ENCODE measurements at places on chromosomes 16 and 17.

DNA sequence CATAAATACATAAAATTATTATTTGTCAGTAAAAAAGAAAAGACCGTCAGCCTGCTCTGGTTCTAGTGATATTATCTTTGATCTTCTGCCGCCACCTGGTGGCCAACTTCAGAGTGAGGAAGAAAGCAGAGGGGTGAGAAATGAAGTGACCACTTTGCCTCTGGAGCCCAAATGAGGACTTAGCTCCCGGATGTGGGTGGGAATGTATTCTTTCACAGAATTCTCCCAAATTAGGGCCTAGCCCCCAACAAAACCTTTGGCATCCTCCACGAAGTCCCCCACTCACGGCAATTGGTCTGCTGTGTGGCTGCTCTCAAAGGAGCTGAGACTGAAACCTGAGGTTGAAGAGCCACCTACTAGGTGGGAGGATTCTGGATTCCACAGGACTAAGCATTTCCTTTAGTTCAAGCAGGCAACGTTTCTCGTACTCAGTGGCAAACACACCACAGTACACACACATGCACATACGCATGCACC, 4.9 kb upstream of the ZNF267 start:
- DNase-seq: peak; percentile 61

DNA sequence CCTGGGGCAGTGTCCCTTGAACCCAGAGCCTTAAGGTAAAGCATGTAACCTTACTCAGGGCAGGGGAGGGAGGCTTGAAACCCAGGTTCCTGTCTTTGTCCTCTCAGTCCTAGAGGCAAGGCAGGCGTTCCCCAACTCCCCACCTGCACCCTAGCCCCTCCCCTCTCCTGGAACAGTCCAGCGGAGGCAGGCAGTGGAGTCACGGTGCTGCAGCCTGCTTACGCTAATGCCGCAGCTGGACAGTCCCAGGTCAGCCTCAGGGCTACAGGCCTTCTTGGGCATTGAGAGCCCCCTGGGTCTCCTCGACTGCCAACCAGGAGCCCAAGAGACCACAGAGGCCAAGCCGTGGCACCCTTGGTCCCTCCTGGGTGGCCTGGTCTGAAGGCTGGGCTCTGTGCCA, 6.8 kb upstream of the CD300A start:
- no peak for DNase-seq

GRCh38 chr16:77328274-77328673, 106.6 kb downstream of the ADAMTS18 start:
- no peak for DNase-seq

GRCh38 chr16:191831-192230, 11.6 kb downstream of the HBQ1 start:
- no peak for DNase-seq

GRCh38 chr17:50916026-50916707, 50.0 kb upstream of the TOB1 start:
- no peak for DNase-seq

- DNase-seq: no peak
Observed at GRCh38 chr16:64667334-64667877, 454.5 kb downstream of the CDH11 start.

DNA sequence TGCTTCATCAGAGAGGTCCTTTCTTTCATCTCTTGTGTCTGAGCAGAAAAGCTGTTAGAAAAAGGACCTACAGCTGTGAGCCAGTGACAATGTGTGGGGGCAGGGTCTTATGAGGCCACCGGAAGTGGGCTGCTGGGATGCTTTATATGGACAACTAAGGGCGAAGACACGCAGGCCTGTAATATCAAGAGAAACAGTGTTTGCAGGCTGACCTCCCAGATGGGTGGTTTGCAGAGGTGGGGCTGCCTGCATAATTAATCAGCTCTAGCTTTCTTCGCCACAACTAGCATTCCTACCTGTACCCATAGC, 30.4 kb upstream of the SALL1 start:
- peak; percentile 83 for DNase-seq

GRCh38 chr16:23867566-23867965, 31.8 kb downstream of the PRKCB start:
- no peak for DNase-seq

DNA sequence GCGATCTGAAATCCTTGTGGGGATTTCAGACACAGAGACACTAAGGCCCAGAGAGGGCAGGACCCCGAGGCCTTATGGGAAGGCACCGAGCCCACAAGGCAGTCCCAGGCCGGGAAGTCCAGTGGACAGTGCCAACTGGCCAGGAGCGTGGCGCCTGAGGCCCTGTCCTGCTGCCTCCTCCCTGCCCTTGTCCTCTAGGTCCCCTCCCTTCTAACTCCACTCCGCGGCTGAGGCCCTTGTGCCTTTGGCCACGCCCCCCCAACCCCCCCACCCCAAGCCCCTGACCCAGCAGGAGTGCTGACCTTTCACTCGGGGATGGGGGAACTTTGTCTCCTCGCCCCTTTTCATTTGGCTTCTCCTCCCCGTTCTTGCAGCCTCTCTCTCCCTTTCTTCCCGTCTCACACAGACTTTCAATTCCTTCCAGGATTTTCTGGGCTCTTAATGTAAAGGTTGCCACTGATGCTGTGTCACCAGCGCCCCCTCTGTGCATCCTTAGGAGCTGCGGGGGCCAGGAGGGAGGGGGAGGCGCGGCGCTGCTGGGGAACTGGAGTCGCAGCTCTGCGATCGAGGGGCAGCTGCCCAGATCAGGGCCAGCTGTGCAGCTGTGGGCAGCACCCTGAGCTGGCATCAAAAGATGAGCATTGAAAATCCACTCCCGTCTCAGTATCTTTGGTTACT, 29.1 kb downstream of the CRHR1 start:
- DNase-seq: no peak
